Right cardiac atrium (tissue), 5 donors: ENCODE measurements at places on chromosomes 13 and 19. TPM values are rescaled to one million over a fixed set of nuclear protein-coding genes. Genes with fewer than 3 reads are reported as not detected.

Gene C1QTNF9
- total RNA-seq, result 1.1 TPM

Gene CKM
- total RNA-seq, result 2,910 TPM

Gene KLHL26
- total RNA-seq, result 8.9 TPM

Gene ZNF443
- total RNA-seq, result 2.7 TPM

Gene CAPN12
- total RNA-seq, result 0.44 TPM

Gene PSG6
- not detected for total RNA-seq

Gene SMAD9
- 20.0 TPM for total RNA-seq

Gene AMER2
- total RNA-seq, result not detected

Gene AMH
- 0.31 TPM for total RNA-seq

Gene PRX
- 4.6 TPM for total RNA-seq
